Testis (tissue), 5 donors: ENCODE measurements at places on chromosomes 16 and 17. TPM values are rescaled to one million over a fixed set of nuclear protein-coding genes. Genes with fewer than 3 reads are reported as not detected.

HOXB13 gene
- not detected for polyA plus RNA-seq

CES3 gene
- polyA plus RNA-seq: 1.5 TPM

ZP2 gene
- 0.18 TPM for polyA plus RNA-seq

LHX1 gene
- 0.51 TPM for polyA plus RNA-seq

CDH11 gene
- 32.5 TPM for polyA plus RNA-seq

KCNJ2 gene
- polyA plus RNA-seq: 0.58 TPM

STAC2 gene
- polyA plus RNA-seq: 1.1 TPM

ANKFN1 gene
- 11.4 TPM for polyA plus RNA-seq

SLC22A31 gene
- 6.2 TPM for polyA plus RNA-seq

EFCAB5 gene
- 23.0 TPM for polyA plus RNA-seq

MYL11 gene
- 18.5 TPM for polyA plus RNA-seq

GFAP gene
- polyA plus RNA-seq: 0.91 TPM

SBK1 gene
- 4.1 TPM for polyA plus RNA-seq

KANSL1 gene
- polyA plus RNA-seq: 70.3 TPM
